ENCODE measurements at places on chromosomes 5 and 9.

GRCh38 chr5:139263536-139263935, 30.0 kb upstream of the MATR3 start:
- no peak for DNase-seq

GRCh38 chr9:91282292-91282691, 79.4 kb downstream of the AUH start:
- DNase-seq = no peak

DNA sequence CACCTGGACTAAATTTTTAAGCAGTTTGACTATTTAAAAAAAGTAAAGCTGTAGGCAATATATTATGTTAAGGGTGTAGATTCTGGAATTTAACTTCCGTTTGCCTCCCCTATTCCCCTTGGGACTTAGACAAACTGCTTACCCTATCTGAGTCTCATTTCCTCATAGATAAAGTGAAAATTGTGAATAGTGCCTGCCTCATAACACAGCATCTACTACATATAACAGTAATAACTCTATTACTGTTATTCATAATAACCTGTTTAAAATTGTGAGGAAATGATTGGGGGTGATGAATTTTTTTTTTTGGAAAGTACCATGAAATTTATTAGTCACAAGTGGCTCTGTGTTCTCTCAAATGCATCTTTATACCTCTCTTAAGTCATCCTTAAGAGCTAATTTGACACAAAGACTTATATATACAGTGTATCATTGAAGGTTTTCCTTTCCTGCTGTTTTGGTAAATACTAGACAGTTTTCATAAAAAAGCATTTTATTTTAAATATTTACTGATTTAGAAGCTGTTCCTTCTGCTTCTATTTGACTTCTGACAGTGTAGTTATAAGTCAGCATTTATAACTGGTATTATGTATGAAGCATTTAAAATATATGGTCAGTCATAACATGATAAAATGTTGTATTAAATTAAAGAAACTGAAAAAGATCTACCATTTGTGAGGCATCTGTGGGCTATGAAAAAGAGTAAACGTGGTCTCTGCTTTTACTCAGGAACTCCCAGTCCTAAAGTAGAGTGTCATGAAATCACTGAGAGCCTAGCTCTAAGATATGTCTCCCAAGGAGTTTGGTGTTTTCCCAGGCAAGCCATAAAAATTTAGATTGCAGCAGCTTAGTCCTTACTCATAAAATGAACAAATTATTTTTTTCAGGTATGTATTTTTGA, 46.4 kb downstream of the MCCC2 start:
- no peak for DNase-seq

GRCh38 chr9:111759762-111760639, 34.7 kb downstream of the SHOC1 start:
- DNase-seq = peak; percentile 19

DNA sequence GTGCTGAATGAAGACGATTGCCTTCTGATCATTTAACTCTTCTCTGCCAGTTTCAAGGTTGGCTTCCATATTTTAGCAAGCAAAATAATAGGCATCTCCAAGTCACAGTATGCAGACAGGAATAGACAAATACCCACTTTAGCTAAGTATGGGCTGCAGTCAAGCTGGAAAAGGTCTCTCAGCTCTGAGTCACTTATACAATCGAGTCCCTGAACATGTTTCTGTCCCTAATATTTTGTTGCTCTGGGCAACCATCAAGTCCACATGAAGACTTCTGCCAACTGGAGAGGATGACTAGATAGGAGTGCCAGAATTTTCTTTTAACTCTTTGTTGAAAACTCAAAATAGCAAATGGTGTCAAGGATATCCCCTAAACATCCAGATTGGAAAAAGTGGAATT, 575.3 kb downstream of the RAB3C start:
- DNase-seq = no peak

DNA sequence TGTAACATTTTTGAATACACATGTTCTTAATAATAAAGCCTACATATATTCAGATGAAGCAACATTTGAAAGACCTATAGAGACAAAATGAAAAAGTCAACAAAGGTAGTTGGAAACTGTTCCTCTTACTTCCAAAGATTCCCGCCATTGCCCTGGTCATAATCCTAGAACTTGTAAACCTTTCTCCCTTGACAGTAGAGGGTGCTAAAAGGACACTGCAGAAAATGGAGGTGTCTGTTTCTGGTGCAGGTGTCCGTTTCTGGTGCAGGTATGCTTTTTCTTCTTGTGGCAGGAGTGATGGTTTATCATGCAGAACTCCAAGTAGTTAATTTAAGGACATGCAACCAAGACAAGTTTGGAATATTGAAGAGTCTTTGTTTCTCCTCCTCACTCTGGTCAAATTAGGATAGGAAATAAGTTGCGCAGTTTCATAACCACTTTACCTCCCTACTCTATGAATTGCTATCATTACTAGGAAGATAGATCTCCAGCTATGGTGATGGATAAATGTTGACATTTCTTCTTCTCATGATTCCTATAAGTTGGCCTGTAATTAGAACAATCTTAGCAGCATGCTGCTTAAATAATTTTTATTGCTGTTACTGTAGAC, 56.0 kb upstream of the FAM174A start:
- no peak for DNase-seq

DNA sequence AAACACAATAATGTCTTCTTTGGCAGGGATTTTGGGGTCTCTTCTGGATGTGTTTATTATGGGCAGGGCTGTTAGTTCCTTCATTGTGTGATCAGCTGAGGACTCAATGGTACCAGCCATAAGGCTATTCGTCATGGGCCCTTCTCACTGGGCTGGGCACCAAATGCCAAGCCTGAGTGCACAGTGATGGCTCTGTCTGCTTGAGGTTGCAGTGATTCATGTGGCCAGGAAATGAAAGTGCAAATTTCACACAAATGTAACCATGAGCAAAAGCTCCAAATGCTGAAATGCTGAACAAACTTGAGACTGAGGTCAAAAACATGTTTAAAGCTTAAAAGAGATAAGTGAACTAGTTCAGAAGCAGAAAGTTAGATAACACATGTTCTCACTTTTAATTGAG, 191.0 kb downstream of the TARS1 start:
- no peak for DNase-seq

DNA sequence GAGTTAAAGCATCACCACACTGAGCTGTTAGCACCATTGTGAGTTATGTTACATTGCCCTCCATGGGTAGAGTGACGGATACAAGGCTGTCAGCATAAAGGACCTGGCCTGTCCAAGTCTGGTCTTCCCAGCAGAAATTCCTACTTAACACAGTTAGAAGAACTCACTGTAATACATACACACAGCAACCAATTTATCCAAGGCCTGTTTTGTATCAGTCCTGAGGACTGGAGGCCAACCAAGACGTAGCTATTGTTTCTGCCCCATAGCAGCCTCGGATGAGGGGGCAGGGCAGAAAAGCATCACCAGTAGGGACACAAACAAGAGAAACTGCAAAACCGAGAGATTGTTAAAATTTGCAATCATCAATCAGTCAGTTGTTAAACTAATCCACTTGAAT, 66.0 kb upstream of the CKMT2 start:
- no peak for DNase-seq

DNA sequence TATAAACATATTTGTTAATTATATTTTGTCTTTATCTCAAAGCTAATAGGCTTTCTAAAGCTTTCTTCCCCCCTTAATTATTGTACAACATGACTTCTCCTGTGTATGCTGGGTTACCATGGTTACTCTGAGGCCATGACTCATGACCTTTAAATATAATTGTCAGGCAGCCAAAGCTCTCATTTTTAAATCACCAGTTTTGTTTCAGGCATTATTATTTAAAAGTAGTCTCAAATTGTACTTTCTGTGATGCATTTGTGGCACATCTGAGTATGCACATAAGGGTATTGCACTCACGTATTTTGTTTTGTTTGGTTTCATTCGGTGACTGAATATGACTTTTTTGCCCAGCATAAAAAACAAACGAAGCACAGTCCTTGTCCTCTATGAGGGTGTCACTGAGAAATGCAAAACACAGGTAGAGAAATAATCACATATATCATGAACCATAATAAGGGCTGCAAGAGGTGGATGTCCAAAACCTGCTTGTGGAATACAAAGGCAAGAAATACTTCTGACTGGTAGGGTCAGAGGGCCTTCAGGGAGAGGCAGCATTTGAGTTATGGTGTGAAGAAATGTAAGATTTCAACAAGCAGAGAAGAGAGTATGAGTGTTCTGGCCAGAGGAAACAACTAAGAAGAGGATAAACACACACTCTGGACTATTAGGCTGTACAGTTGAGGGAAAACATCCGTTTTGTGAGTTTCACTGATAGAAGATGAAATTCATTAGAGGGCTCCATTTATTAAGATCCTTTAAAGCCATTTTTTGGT, 2.1 kb downstream of the CCDC192 start:
- no peak for DNase-seq

- DNase-seq = no peak
Observed at GRCh38 chr5:73444499-73445438, 3.8 kb downstream of the FOXD1 start.

DNA sequence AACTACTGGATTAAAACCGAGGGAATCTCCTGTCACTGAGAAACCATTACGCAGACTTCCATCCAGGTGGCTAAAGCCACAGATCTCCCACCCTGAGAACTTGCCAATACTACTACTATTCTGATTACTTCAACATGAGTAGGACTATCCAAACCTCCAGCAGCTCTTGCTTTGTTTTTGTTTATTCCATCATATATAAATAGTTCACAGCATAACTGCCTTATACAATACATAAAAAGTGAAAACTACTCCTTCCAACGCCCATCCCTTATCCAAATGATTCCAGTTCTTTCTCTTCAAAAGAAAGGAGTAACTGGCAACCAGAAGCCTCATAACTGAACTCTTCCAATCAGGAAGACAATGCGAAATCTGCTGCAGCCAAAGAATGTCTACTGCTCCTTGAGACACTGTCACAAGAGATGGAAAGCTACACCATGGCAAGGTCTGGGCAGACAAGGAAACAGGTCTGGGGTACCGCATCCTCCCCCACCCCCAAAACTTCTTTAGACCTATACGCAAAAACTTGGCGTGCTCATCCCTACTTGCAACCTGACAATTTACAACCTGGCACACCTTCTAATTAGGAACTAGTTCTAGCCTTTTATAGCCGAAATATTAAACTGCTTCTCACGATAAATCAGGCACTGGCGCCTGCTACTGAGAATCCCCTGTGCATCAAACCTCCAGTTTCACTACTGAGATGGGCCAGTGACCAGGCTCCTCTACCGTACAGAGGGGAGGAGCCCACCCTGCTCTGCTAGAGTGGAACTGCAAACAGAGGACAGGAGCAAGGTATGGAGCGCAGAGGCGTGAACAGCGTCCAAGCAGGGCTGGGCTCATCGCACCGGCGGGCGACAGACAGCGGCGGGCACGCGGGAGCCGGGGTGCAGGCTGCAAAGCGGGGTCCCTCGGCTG, 986 bp downstream of the PLPP1 start:
- no peak for DNase-seq

DNA sequence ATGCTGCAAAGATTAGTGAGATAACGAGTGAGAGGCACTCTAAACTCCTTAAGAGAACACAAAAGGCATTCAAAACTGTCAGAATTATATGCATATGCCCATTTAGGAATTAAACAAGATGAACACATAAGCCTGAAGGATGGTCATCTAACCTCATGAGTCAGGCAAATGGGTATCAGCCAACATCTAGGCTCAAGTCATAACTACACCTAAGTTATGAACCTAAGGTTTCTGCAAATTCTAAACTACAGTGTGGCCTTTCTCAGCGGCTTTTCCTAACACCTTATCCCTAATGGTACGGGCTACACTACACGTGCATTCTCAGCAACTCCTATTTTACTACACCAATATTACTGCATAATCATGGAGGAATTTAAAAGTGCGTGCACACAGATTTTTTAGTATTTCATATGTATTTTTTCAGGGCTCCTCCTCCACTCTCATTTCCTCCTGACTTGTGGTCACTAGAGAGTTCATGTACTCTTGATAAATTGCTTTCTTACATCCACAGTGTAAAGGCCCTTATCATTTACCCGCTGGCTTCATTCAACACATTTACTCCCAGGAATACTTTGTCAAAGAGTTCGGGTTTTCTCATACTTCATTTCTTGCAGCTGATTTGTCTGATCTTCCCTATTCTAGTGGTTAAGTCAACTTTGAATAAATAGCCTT, 316.5 kb downstream of the BNC2 start:
- DNase-seq = no peak

DNA sequence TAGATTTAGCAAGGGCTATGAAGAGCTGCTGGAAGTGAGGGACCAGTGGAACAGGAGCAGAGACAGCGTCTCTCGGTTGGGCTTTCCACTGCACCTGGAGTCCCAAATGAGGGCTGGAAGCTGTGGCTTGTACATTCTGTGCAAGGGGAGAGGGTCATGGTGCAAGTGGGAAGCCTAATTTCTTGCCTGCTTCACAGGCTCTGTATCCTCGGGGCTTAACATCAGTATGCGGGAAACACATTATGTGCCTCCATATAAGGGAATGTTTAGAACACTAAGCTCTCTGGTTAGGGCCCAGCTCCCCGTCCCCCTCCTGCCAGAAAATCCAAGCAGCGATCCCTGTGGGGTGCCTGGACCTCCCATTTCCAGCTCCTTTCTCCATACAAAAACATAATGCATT, 89.0 kb upstream of the NIPAL4 start:
- no peak for DNase-seq

GRCh38 chr5:179279347-179280094, 65.7 kb downstream of the ADAMTS2 start:
- no peak for DNase-seq
